Midbrain (tissue), 1 donor: ENCODE measurements at places on chromosomes 5 and 9.

DNA sequence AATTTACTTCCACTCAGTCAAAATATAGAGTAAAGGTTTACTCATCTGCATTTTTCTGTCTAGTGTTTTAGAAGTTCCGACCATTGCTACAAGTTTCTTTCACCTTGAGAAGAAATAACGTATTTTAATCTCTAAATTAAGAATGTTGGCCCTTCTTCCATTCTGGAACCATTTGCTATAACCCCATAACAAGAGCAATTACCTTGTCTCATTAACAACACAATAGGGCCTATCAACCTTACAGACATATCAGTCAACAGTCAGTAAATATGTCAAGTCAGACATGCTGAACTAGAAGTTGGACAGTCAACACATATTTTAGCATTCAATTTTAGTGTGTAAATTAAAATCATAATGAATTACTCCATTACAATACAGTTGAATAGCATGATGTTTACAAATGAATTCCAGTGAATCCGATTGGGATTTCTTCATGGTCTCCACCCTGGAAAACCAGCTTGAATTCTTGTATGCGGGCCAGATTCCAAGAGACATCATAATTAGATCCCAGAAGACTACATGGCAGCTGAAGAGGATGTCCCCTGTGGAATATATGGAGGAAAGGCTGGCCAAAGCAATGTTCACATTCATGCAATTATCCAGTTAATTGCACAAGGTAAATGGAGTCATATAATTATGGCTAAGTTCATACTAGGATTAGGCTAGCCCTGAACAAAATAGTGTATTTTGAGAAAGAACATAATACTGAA lies 196.2 kb upstream of the TARS1 start:
- no peak for DNase-seq

DNA sequence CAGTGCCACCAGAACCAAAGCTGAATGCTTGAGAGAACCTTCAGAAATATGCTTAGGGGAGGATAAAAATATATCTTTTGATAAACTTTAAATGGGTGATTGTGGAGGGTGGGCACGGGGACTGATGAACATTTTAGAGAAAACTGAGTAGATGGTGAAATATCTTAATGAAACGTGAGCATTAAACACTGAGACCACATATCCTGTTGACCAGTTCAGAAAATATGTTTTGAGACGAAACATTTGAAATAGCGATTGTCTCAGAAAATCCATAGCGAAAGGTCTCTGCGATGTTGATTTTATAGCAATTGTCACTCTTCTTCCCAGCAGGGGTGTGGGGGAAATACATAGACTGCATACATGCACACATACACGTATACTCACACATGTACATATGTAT lies 231.0 kb downstream of the ESM1 start:
- no peak for DNase-seq

DNA sequence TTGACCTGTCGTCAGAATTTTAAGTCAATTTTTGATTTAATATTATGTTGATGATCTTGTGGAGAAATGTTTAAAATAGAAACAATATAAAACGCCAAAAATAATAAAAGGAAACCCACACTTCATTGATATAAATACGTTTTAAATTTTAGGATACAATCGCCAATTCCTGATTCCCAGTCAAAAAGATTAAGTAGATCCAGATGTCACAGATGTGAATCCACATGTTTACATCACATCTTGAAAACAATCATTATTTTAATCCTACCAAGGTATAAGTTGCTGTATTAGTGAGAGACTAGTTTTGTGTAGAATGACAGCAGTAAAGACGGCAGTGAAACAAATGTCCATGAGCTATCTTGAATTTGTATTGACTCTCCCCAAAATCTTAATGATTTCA lies 4.9 kb downstream of the TAS2R1 start:
- DNase-seq: no peak

- DNase-seq: no peak
Measured at GRCh38 chr5:81767097-81767496, 16.2 kb upstream of the SSBP2 start.

- DNase-seq: no peak
Measured at GRCh38 chr5:115977096-115977495, 14.8 kb downstream of the LVRN start.

GRCh38 chr5:94249430-94249829 lies 369.0 kb downstream of the KIAA0825 start:
- DNase-seq: no peak
